ENCODE measurements at places on chromosomes 16 and 17. TPM values are rescaled to one million over a fixed set of nuclear protein-coding genes. Genes with fewer than 3 reads are reported as not detected.

CLEC3A gene
- total RNA-seq = not detected

- H3K27ac ChIP-seq = peak overlapping the region; percentile 81
- no peaks in the 10 kb centered on the region for H3K27me3 ChIP-seq
Observed at GRCh38 chr17:76735586-76736348, 1.4 kb downstream of the SRSF2 start.

MYL11 gene
- not detected for total RNA-seq

DNA sequence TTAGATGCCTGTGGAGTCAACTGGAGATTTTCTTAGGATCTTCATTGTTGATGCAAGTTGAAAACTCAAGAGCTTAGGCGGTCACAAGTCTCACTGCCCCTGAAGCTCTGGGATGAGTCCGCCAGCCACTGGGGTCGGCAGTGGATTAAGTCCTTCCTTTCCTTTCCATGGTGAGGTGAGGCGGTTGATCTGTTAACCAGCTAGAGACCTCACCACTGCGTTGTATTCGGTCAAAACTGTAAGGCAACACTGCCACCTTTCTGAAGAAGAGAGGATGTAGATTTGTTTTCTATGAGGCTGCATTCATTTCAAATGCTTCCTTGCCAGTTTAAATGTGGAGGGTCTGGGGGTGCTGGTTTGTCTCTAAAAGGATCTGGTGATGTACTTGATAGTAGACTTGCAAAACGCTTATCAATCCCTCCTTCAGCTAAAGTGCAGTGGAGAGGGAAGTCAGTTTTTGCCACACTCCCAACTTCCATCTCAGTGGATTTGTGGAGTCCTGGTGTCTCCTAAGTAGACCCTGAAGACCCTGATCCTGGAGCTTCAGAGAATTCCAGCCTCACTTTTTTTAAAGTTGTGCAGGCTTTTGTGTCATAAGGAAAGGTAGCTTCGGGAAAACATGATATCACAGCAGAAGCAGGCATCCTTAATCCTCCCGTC lies 1.7 kb downstream of the MYOCD start:
- H3K27ac ChIP-seq = no peak overlapping the region
- peaks cover 46% of the 10 kb centered on the region for H3K27me3 ChIP-seq
- 0 out of 2 replicates have a peak, but pooled peaks cover 10% of the 10 kb centered on the region for H3K4me1 ChIP-seq
- no peak overlapping the region for H3K4me3 ChIP-seq
- DNase-seq = peak; percentile 43
- no peaks in the 10 kb centered on the region for H3K36me3 ChIP-seq

DNA sequence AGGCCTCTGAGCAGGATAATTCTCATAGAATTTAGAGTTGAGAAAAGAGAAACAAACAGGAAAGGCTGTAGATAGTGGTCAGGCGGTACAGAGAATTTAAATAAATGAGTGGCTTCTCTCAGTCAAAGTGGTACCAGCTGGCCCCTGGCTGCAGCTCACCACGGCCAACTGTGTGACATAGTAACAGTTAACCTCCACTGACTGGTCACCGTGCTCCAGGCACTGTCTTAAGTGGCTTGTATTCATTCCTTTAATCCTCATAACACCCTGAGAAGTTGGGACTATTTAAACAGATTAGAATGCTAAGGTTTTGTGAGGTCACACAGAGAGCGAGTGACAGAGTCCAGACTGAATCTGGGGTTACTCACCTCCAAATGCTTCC lies 108.9 kb downstream of the GNAO1 start:
- H3K27ac ChIP-seq = no peak overlapping the region
- peak; percentile 10 for DNase-seq
- no peaks in the 10 kb centered on the region for H3K36me3 ChIP-seq
- no peak overlapping the region for H3K4me3 ChIP-seq

GRCh38 chr16:22638393-22639206 lies 127.9 kb downstream of the NPIPB5 start:
- H3K36me3 ChIP-seq = no peaks in the 10 kb centered on the region
- peaks cover 34% of the 10 kb centered on the region for H3K27me3 ChIP-seq
- H3K4me3 ChIP-seq = no peak overlapping the region
- 0 out of 2 replicates have a peak, but pooled peaks cover 4% of the 10 kb centered on the region for H3K4me1 ChIP-seq
- peak; percentile 89 for DNase-seq

- H3K4me1 ChIP-seq = peaks cover 13% of the 10 kb centered on the region
- no peak for DNase-seq
- H3K4me3 ChIP-seq = no peak overlapping the region
- no peaks in the 10 kb centered on the region for H3K36me3 ChIP-seq
- H3K27ac ChIP-seq = no peak overlapping the region
Observed at GRCh38 chr16:83717308-83717707, 90.5 kb upstream of the HSBP1 start.

DNA sequence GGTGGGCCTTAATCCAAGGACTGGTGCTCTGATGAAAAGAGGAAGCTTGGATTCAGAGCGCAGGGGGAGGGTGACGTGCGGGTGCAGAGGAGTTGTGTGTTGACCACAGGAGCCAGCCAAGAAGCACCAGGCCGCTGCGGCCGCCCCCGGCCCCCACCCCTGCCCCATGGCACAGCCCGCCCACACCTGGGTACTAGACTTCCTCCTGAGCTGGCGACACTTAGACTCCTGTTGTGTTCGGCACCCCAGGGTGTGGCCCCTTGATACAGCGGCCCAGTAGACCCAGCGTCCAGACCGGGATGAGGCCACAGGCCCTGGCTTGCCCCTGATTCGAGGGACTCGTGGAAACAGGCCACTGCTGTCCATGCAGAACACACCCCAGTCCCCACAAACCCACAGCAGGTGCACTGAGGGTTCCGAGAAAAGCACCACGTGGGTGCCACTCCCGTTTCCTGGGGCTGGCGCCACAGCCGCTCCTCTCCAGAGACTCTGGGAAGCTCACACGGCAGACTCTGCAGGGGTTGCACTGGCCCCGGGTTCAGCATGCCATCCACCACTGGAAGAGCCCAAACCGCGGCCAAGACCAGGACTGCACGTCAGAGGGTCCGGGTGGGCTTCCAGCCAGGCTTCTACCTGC lies 5.7 kb upstream of the SNAI3 start:
- peaks cover 10% of the 10 kb centered on the region for H3K27me3 ChIP-seq
- no peak overlapping the region for H3K4me3 ChIP-seq
- H3K4me1 ChIP-seq = no peaks in the 10 kb centered on the region
- no peak overlapping the region for H3K27ac ChIP-seq
- DNase-seq = no peak

GRCh38 chr16:81261049-81261648 lies 22.7 kb downstream of the BCO1 start:
- no peaks in the 10 kb centered on the region for H3K4me1 ChIP-seq
- H3K27ac ChIP-seq = no peak overlapping the region
- H3K36me3 ChIP-seq = no peaks in the 10 kb centered on the region
- H3K4me3 ChIP-seq = no peak overlapping the region

CALB2 gene
- not detected for total RNA-seq

DNA sequence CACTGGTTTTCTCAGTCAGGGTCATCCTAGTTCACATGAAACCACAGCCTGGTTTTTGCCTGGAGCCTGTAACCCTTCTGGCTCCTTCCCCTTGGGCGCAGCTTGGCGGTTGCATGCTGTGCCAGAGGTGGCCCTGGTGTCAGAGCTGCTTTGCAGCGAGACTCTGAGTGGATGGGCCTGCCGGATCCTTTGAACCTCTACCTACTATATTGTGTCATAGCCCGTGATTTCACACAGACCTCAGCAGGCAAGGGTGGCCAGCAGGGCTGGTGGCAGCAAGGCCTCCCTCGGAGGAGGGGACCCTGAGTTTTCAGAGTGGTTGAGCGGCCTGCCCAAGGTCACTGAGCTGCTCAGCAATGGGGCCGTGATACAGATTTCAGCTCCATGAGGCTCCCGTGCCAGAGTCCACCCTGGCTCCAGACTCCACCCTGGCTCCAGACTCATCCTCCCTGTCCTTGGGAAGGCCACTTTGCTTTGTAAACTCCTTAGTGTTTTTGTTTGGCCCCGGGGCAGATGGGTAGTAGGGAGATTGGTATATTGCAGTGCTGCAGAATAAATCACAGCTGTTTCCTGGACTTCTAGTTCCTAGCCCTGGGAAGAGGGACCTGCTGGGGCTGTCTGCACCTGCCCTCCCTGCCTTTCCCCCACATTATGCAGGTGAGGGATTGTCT lies 9.7 kb downstream of the MPRIP start:
- H3K27me3 ChIP-seq = no peaks in the 10 kb centered on the region
- no peaks in the 10 kb centered on the region for H3K36me3 ChIP-seq
- H3K4me3 ChIP-seq = 0 out of 2 replicates have a peak overlapping the region, but pooled peaks have one; percentile 4
- peaks cover 66% of the 10 kb centered on the region for H3K4me1 ChIP-seq
- DNase-seq = peak; percentile 73

HSBP1 gene
- 20.7 TPM for total RNA-seq

DNA sequence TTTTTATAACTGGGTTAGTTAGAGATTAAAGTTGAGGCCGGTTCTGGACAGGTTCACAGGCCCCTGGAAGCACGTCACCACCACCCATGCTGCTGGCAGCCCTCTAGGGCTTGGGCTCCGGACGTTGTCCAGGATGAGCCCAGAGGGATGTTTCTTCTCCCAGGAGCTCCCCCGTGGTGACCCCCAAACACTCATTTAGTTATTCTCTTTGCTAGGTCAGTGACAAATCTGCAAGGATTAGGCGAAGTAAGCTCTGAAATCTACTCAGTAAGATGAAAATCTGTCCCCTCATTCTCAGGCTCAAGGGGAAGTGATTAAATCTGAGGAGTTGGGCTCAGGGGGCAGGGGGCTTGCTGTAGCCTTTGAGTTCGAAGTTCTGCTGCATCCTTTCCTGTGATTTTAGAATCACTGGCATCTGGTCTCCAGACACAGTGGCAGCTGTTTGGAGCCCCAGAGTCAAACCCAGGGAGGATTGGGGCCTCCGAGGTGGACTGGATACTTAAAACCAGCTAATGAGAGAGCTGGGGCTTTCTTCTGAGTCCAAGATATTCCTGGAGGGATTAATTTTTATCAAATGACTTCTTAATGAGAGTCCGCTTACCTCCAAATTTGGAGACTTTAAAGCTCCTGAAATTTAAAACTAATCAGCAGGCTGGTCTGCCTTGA lies 49.2 kb upstream of the HS3ST2 start:
- H3K36me3 ChIP-seq = no peaks in the 10 kb centered on the region
- H3K27me3 ChIP-seq = no peaks in the 10 kb centered on the region
- no peak overlapping the region for H3K27ac ChIP-seq
- no peak overlapping the region for H3K4me3 ChIP-seq

DNA sequence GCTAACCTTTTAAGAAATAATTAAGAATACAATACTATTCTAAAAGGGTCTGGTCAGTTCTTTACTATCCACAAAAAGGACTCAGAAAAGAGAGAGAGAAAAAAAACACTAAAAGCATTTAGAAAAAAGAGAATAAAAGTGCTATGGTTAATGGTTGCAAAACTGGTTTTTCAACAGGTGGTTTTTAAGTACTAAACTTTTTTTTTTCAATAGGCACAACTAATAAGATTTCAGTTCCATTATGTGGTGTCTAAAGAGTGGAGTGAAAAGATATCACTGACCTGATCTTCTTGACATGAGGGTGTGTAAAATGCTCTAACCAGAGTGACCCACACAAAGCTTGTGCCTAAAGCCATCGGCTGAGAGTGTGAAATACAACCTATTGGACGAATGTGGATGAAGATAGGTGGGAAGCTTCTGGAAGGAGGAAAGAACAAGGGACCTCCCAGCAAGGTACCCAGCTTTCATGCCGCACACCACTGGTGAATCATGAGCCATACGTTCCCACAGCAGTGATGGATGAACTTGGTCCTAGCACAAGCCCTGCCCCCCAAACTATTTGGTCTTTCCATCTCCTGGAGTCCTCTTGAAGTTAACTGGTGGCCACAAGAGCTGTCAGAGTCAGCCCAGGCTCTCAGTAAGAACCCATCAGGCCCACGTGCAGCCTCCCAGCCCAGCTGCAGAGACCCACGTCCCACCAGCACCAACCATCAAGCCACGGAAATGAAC lies 103.0 kb downstream of the ZFHX3 start:
- DNase-seq = no peak
- no peak overlapping the region for H3K27ac ChIP-seq
- H3K36me3 ChIP-seq = no peaks in the 10 kb centered on the region
- H3K4me3 ChIP-seq = no peak overlapping the region
- no peaks in the 10 kb centered on the region for H3K27me3 ChIP-seq
- H3K4me1 ChIP-seq = 0 out of 2 replicates have a peak, but pooled peaks cover under 1% of the 10 kb centered on the region

DNA sequence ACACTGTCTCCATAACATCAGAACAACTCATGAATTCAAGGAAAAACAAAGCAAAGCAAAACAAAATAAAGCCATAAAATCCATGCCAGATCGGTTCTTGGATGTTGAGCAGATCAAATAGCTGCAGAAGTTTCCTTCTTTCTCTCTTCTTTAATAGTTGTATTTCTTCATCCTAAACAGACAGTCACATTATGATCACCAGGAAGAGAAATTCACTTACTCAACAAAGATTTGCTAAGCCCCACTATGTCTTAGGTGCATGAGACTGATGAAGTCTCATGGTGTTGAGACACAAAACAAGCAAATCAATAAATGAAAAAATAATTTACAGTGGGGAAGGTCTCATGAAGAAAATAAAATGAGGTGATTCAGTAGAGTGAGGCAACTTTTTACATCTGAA lies 72.8 kb downstream of the WIPI1 start:
- H3K27ac ChIP-seq = peak overlapping the region; percentile 98
- H3K4me1 ChIP-seq = peaks cover 45% of the 10 kb centered on the region
- peak overlapping the region; percentile 56 for H3K4me3 ChIP-seq
- H3K27me3 ChIP-seq = no peaks in the 10 kb centered on the region
- no peaks in the 10 kb centered on the region for H3K36me3 ChIP-seq
